Retinal pigment epithelial cell (primary cell): ENCODE measurements at places on chromosomes 3 and 15.

GRCh38 chr3:172359231-172359630 is 89.0 kb downstream of the GHSR start:
- DNase-seq = no peak

GRCh38 chr3:23859012-23859743 is 53.4 kb downstream of the UBE2E1 start:
- DNase-seq = no peak

DNA sequence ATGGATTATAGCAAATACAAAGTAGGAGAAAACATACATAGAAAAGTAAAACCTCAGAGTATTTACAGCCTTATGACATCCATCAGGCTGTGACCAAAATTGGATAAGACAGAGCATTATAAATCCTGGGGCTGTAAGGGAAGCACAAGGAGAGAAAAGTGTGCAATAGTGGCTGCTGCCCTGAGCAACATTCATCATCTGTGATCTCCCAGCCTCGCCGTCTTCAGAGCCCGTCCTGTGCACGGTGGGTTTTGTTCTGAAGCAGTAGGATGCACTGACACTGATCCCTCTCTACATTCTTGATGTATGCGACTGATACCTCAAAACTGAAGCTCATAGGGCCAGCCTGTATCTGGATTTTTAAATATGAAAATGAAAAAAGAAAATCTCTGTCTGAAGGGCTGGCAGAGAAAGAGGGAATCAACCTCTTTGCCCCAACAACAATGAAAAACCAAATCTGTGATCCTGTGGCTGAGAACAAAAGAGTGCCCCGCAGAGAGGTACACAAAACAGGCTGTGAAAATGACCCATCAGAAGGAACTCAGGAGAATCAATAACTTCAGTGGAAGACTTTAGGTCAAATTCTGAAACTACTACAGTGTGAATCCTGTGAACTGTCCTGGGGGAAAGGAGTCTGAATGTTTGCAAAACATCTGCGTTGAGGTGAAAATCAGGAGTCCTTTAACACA is 8.2 kb upstream of the RTP4 start:
- DNase-seq = peak; percentile 21

- no peak for DNase-seq
Measured at GRCh38 chr3:158094235-158095110, 11.7 kb downstream of the SHOX2 start.

DNA sequence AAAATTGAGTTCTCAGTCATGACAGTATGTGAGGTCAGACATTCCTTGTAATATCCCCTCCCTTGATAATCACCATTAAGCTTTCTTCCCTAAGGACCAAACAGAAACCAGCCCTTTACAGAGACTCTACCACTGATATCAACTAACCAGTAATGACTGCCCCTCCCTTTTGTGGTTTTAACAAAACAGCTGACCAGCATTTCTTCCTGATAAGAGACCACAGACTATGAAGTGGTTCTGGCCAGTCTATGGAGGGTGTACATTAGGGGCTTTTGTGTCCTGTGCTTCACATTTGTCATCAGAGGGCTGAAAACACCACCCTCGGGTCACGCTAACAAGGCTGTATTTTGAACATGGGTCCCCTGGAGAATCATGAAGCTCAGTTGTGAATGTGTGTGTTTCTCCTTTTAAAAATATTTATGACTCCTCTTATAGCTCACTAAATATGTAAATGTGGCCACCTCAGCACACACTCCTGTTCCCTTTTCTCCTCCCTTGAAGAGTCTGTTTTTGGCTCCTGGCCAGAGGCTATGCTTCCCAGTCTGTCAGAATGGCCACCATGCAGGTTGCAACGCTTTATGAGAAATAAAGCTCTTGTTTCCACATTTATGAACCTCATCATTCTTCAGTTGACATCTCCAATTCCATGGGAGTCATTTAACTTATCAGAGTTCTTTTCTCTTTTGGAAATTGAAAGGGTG is 239.3 kb downstream of the CPNE4 start:
- no peak for DNase-seq

DNA sequence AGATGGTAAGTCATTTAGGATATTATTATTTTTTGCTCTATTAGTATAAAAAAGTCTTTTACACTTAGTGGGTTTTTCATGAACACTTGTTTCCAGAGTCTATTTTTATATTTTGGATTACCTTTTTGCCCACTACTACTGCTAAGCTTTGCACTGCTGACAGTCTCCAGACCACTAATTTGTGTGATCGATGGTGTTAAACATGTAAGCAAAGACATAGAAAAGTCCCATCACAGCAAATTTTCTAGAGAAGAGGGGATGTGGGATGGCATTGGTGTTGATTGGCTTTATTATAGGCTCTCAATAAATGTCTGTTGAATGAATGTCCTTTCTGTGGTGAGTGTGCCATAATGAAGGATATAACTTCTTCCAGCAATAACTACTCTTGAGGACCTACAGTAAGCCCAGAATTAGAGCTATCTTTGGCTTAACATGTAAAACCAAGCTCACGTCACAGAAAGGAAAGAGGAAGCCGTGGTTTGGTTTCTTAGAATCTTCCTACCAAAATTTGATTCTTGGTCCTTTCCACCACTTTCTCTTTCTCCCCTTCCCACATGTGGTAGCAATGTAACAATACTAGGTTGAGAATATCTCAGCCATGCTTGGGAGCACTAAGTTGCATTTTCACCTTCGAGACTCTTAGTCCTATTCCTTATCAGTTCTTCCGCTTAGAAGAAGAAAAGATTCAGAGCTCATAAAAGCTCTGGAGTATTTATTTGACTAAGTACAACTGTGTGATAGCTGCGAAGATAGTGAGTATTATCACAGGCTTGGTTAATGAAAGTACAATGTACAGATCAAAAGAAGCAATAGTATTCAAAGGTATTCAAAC is 90.6 kb upstream of the UMPS start:
- DNase-seq = no peak

DNA sequence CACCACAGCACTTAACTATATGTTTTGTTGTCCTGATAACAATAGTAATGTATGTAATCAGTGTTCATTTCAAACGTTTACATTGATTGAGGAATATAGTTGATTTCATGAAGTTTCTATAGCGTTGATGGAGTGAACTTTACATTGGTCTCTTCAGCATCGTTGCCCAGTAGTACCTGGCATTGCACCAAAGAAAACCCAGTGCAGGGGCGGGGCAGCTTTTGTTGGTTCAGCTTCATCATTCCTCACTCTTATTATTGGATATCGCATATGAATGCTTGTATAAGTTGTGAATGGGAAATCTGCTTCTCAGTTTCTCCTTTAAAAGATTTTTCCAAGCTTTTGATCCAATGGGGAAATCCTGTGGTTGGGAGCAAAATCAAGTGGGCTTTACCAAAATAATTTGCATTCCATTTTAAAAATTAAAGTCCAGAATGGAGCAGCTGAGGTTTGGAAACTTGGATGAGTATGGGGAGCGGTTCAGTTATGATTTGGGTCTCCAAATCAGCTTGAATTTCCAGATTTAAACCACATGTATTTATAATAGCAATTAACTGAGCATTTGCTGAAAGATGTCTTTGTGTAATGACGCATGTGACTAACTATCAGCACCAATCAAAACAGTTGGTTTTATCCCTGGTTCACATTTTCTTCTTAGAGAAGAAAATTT is 213.7 kb downstream of the ALCAM start:
- no peak for DNase-seq

GRCh38 chr3:81170298-81170697 is 591.1 kb downstream of the GBE1 start:
- DNase-seq = no peak

GRCh38 chr15:71279757-71280141 is 164.5 kb downstream of the THSD4 start:
- no peak for DNase-seq

- DNase-seq = no peak
Measured at GRCh38 chr3:115670911-115671310, 47.6 kb downstream of the GAP43 start.
